ENCODE measurements at places on chromosomes 11 and 22.

GRCh38 chr11:70871881-70872280 is 380.5 kb downstream of the SHANK2 start:
- DNase-seq: no peak

DNA sequence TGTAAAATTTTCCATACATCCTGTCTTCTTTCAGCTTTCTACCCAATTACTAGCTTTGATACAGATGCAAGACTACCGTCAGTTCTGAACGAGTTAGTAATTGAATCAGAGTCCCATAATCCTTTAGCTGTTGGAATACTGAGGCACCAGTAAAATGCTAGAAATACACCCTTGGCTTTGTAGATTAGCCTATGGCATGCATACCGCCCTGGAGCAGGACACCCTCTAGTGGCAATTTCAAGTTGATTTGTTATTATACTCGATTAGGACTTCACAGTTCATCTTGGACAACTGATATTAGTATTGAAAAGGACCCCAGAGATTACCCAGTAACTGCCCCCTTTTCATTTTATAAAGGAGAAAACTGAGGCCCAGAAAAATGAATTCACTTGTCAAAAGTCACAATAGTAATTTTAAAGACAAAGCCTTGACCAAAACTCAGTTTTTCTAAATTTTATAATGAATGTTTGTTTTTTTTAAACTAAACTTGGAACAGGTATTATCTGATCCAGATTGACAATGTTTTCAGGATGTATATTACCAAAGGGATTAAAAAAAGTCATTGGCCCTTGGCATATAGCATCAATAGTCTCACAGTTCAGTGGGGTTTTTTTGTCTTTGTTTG is 72.6 kb downstream of the HIPK3 start:
- DNase-seq: peak; percentile 73

- peak; percentile 69 for DNase-seq
Measured at GRCh38 chr11:2089536-2090165, 49.5 kb downstream of the IGF2 start.

- no peak for DNase-seq
Measured at GRCh38 chr22:38946771-38947170, 10.6 kb upstream of the APOBEC3A start.

GRCh38 chr11:125777309-125777708 is 1.3 kb downstream of the PATE2 start:
- DNase-seq: no peak

- peak; percentile 53 for DNase-seq
Measured at GRCh38 chr11:34890812-34891211, 25.4 kb downstream of the APIP start.

DNA sequence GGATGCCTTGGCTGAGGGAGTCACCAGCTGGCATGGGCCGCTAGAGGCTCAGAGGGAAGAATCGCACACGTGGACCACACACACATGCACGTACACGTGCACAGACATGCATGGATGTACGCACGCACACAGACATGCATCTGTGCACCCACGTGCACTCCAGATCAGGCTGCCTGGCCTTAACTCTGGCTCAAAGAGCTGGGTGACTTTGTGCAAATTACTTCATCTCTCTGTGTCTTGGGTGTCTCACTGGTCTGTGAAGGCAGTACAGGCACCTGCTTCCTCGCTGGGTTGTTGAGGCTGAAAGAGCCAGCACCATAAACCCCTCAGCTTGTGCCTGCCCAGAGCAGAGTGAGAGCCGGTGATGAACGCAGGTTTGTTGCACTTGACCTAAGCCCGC is 28.7 kb downstream of the TMPRSS6 start:
- no peak for DNase-seq

Measured in GM23338 (cell line).